ENCODE measurements at places on chromosomes 11 and 22. TPM values are rescaled to one million over a fixed set of nuclear protein-coding genes. Genes with fewer than 3 reads are reported as not detected.

ADAMTS8 gene
- 10.5 TPM for polyA plus RNA-seq

SPDYC gene
- not detected for polyA plus RNA-seq

GRCh38 chr11:121999651-122000050, 116.4 kb downstream of the BLID start:
- DNase-seq: no peak

DNA sequence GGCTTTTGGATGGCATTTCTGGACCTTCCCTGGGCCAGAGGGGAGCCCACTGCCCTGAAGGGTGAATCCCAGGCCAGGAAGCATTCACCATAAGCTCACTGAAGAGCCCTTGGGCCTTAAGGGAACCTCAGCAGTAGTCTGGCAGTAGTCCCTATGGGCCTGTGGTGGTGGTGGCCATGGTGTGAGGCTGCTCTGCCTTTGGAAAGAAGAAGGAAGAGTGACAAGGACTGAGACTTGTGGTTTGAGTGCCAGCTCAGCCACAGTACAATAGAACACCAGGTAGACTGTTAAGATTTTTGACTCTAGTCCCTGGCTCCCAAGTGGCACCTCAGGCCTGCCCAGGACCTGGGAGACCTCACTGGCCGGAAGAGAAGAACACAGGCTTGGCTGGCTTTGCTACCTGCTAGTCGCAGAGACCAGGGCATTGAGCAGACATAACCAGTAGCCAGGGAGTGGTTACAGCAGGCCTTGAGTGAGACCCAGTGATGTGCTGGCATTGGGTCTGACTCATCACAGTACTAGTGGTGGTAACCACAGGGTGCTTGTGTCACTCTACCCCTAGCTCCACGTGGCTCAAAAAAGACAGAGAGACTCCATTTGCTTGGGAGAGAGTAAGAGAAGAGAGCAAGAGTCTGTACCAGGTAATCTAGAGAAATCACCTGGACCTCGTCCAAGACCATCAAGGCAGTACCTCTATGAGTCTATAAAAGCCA, 259.8 kb upstream of the BLID start:
- DNase-seq: no peak

DNA sequence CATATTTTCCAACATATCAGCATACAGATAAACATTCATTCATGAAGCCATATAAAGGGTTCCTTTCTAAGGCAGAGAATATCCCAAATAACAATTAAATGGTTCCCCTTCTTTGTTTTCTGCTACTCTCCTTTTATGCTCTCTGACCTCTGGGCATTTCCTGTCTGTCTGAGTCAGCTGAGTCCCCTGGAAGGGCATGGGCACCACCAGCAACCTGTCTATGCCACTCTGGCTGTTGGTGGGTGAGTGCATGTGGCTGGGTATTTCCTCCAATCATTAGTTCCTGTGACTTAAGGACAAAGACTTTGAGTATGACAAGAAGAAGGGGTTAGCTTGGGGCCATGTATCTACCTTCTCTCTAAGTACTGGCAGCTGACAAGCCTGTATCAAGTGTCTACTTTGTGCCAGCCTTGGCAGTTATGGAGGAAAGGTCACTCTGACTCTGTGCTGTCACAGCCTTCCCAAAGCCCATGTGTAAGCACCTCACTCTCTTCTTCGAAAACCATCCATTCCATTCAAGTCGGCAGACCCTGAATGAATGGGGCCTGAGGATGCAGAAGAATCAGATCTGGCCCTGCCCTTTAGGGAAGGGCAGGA, 86.3 kb upstream of the PHOX2A start:
- no peak for DNase-seq

- no peak for DNase-seq
Measured at GRCh38 chr11:27241311-27242122, 121.5 kb downstream of the CCDC34 start.

SLC22A6 gene
- polyA plus RNA-seq: not detected

ZNF70 gene
- polyA plus RNA-seq: 5.0 TPM

MSANTD4 gene
- polyA plus RNA-seq: 16.2 TPM

- DNase-seq: no peak
Measured at GRCh38 chr11:58006940-58007339, 16.7 kb upstream of the OR9Q1 start.

GRCh38 chr11:75330291-75330690, 21.2 kb downstream of the ARRB1 start:
- DNase-seq: no peak
